ENCODE measurements at places on chromosomes 3 and 15.

- DNase-seq: no peak
Measured at GRCh38 chr15:33547876-33548275, 237.1 kb downstream of the RYR3 start.

DNA sequence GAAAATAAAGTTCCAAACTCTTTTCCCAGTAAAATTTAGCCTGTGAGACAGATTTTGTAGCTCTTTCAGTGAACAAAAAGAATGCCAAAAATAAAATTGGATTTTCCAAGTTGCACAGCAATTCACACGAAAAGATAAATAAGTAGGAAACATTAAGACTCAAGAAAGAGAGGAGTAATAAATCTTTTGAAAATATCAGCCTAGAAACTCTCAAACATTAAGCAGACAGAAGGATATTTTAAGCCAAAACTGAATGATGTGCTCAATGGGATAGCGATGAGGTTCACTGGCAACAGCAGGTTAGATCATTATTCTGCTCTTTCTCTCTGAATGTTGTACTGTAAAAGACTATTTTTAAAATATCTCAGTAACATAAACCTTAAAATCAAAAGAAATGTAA, 115.0 kb downstream of the STAG1 start:
- DNase-seq: no peak

DNA sequence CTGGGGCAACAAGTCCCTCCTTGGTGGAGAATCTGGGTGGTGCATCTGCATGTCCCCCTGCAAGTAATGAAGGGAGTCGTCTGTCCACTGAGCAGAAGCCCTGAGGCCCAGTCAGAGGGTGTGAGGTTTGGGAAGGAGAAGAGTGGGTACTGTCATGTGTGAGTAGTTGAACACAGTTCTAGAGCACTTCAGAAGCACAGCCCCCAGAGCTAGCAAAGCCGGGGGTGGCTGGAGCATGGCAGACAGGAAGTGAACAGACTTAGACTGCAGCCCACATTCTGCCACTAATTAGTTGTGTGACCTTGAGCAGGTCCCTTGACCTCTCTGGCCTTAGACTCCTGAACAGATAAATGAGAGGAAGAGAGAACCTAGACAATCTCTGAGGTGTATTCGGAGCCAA, 207.6 kb downstream of the UACA start:
- no peak for DNase-seq

- DNase-seq: no peak
Measured at GRCh38 chr3:17359911-17360310, 382.5 kb downstream of the TBC1D5 start.

GRCh38 chr15:92810418-92811138, 89.5 kb upstream of the CHD2 start:
- no peak for DNase-seq

GRCh38 chr3:37492977-37493471, 318.6 kb upstream of the LRRFIP2 start:
- DNase-seq: no peak

- DNase-seq: no peak
Measured at GRCh38 chr3:43317461-43318316, 31.3 kb downstream of the SNRK start.

- no peak for DNase-seq
Measured at GRCh38 chr15:69402816-69403215, 11.3 kb upstream of the KIF23 start.

GRCh38 chr15:40894681-40895448, 615 bp downstream of the VPS18 start:
- DNase-seq: no peak

DNA sequence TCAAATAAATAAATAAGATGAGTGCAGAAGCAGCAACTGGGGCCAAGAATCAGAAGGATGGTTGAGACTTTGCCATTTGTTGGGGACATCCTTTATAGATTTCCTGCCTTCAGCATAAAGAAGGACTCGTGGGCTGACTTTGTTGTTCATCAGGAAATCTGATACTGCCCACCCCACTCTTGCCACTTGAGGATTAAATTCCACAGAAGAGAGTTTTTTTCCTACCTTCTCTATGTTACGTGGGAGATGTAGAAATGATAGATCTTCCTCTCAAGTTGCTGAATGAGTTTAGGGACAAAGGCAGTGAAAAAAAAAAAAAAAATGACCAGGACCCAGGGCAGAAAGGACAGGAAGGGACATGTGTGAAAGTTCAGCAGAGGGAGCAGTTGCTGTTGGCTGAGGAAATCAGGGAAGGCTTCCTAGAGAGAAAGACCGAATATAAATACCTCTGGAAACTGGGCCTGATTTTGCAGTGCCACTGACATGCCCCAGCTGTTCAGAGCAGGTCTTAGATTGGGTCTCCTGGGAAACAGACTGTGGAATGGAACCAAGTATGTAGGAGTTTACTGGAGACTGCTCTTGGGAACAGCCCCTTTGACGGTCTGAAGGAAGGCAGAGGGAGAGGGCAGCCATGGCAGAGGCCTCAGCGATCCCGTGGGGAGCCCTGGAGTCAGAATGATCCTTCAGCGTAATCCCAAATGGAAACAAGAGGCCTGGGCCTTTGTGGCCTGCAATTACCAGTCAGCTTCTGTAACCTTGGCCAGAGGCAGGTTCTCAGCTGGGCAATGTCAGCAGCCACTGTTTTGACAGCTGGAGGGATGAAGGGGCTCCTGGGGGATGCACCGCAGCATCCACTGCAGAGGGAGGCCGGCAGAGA, 50.9 kb downstream of the C3orf20 start:
- no peak for DNase-seq

GRCh38 chr3:141939759-141940158, 63.3 kb downstream of the ATP1B3 start:
- no peak for DNase-seq

DNA sequence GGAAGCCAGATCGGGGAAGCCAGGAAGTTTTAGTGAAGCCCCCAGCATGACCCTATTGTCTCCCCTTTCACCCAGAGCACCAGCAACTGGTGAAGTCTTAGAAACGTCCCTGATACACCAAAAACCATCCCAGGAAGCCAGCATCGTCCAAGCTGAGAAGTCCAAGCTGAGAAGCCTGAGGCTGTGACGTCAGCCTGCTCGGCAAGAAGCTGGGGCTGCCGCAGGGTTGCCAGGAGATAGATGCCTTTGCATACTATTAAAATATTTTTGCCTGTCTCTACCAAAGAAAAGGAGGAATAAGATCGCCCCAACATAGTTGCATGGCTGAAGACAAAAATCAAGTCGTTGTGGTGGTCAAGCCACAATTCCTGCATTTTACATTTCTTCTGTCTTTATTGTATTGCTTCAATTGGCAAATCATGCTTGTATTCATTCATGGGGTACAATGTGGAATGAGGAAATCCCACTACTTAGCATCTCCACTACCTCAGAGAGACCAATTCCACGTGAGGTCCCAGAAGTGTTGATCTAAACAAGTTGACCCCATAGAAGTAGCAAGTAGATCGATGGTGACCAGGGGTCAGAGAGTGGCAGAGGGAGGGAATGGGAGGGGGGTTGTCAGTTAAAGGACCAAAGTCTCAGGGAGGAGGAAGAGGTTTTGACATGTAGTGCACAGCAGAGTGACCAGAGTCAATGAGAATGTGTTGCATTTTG, 19.6 kb upstream of the EMC3 start:
- no peak for DNase-seq

Data from stimulated activated CD8-positive, alpha-beta memory T cell treated with anti-CD3 and anti-CD28 coated beads, Interleukin-7, amount 100 ng/mL, for 1 hour (primary cell).